Right cardiac atrium (tissue), 5 donors: ENCODE measurements at places on chromosomes 4 and X.

GRCh38 chr4:58602731-58603359, 1492.7 kb upstream of the IGFBP7 start:
- DNase-seq = no peak

DNA sequence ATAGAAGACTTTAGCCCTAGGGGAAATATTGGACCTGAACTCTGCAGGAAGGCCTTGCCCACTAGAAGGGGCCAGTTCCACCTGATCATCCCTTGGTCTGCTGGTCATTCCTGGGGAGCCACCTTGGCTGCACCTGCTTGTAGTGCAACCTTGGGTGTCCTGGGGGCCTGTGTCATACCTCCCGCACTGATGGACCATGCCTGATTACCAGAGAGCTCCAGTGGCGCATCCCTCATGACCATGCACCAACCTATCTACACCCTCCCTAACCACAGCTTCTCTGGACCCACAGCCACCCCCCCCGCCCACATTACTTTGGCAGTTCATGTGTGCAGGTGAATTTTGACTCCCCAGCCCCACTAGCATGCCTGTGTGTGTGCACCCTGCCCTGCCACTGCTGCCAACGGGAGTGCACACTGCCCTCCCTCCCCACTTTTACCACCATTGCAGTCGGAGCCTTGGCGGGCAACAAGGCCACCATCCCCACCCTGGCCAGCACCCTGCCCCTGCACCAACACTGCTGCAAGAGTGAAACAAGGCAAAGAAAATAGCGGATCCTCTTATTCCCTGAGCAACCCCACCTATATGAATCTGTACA, 208.1 kb downstream of the FAM47B start:
- DNase-seq = no peak

GRCh38 chr4:3852309-3852708, 86.1 kb downstream of the ADRA2C start:
- no peak for DNase-seq

- DNase-seq = peak; percentile 90
Measured at GRCh38 chr4:170089668-170090351, at the start of gene AADAT. Gene AADAT, minus strand, starts transcription at chr4:170089956. Its CDS starts 266 bp downstream, at chr4:170089690.

- DNase-seq = no peak
Measured at GRCh38 chr4:122512430-122512829, 55.9 kb upstream of the IL2 start.

GRCh38 chr4:101103381-101104142, 243.8 kb downstream of the PPP3CA start:
- no peak for DNase-seq

- DNase-seq = no peak
Measured at GRCh38 chr4:180197471-180197870, 2045.7 kb upstream of the TENM3 start.

DNA sequence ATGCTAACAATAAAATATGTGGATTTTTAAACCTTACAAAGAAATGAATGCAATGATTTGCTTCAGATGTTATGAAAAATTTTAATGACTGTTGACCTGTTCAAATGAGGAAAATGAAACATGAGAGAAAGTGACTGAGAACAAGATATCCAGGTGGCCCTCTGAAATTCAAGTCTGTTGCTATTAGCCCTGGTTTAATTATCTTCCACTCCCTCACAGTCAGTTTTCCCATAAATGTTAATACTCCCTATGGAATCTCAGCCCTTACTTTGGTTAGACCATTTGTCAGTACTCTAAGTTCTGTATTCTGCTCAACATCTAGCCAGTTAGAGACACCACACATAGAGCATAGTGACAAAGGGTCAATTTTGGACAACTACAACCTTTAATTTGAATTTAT, 327.8 kb downstream of the PDGFC start:
- no peak for DNase-seq

DNA sequence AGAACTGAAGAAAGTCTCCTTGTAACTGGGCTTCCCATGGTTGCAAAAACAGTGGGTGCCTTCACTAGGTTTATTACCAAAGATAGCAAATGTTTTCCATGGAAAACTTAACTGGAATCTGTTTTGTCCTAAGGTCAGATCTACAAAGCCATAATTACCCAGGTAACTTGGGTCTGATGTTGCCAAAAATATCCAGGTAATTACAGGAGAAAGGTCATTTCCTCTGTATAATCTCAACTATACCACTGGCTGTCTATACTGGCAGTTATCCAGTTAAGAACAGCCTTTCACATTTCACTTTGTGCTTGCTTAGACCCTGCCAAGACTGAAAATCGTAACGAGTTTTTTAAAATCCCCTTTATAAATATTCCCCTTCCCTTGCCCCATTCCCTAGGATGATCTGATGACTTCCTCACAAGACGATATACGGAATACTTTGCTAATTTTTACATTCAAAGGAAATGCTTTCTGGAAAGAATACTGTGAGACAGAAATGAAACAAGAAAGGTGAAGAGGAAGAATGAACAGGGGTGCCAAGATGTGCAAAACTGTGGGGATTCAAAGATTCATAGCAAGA, 105.5 kb downstream of the MAML3 start:
- DNase-seq = no peak

GRCh38 chr4:99848591-99849001, 32.0 kb downstream of the DAPP1 start:
- DNase-seq = no peak

- peak; percentile 32 for DNase-seq
Measured at GRCh38 chr4:149409555-149409962, 406.1 kb downstream of the IQCM start.

GRCh38 chrX:129737916-129738315, 863 bp upstream of the XPNPEP2 start:
- DNase-seq = no peak

DNA sequence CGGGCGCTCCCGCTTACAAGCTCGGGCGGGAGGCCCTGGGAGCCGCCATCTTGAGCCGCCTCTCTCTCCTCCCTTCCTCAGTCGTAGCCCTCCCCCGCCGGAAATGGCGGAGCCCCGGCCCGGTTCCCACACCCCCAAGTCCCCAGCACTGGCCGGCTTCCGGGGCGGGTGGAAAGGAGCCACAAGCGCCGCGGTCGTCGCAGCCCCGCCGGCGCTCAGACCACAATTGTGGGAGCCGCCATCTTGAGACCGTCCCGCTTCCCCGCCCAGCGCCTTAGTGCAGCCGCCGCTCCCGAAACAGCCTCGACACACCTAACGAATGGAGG, 531 bp downstream of the HCFC1 start:
- DNase-seq = peak; percentile 97

GRCh38 chrX:13464599-13465275, 104.7 kb upstream of the EGFL6 start:
- DNase-seq = no peak

GRCh38 chr4:86174506-86174905, 185.3 kb downstream of the MAPK10 start:
- no peak for DNase-seq

GRCh38 chr4:66923081-66923865, 622.0 kb downstream of the CENPC start:
- DNase-seq = no peak

GRCh38 chr4:38762560-38762959, 20.2 kb downstream of the TLR10 start:
- no peak for DNase-seq

DNA sequence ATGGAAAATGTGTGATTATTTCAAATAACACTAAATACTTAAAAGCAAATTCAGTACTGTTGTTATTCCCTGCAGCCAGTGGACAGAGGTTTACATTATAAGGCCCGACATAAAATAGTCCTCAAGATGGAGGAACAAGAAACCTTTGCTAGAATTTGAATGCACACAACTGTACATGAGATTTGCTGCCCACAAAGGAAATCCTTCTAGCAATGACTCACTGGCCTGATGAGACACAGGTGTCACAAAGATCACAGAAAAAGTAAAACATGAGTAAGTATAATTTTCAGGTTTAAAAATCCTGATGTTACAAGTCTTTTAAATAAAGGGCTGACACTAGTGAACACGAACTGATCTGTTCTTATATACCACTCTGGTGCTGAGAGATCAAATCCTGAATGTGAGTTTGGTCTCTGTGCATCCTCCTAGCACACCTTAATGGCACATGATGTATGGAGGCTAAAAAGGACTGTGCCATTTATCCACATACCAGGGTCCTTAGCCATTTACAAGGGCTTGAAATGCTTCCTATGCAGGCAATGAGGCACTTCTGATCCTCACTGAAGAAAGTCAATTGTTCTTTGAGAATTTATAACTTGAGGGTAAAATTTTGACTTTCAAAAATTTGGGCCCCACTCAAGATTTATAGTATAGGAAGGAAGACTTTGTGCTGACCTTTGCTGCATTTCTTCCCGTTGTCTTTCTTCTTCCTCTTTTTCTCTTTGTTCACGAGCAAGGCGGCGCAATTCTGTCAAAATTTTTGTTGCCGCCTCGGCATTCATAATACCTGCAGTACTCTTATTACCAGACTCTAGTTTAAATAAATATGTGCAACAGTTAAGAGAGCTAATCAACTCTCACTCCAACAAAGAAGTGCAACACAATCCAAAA, 23.0 kb downstream of the MAP7D3 start:
- DNase-seq = no peak

DNA sequence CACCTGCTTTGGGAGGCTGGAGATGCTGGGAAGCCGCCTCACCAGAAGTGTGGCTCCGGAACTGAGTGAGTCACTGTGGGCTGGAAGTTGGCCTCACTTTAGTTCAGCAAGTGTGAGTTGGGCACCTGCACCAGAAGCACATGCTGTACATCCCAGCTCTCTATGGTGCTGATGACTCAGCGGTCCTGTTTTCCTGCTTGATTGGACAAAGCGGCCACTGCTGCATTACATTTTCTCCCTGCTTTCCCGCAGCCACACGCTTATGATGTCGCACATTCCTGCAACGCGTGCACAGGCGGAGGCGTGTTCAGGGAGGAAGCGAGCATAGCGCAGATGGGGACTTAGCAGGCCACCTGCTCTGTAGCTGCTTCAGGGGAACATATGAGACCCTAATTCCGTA, 26.7 kb upstream of the CLDN34 start:
- DNase-seq = no peak

GRCh38 chr4:65999518-65999871, 329.2 kb upstream of the EPHA5 start:
- DNase-seq = no peak

- no peak for DNase-seq
Measured at GRCh38 chrX:106891762-106892460, 11.2 kb downstream of the RIPPLY1 start.

- DNase-seq = peak; percentile 17
Measured at GRCh38 chrX:83508006-83508405, at the start of gene POU3F4. Gene POU3F4, plus strand, starts transcription at chrX:83508290. Its CDS starts 35 bp downstream, at chrX:83508325.

DNA sequence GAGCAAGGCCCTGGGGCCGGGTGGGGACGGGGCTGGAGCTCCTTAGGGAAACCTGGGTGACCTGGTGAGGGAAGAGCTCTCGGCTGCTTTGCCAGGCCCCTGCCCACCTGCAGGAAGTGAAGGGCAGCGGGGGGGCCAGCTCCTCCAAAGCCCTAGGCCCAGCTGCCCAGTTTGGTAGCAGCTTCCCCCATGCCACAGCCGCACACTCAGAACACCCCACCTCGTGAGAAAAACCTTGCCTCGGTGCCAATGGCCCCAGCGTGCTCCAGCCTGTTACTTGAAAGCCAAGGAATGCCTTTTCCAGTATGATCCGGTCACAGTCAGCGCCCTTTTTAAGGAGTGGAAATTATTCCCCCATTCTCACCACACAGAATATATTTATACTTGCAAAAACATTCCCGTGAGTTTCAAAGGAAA, 38.3 kb downstream of the ACOX3 start:
- DNase-seq = peak; percentile 76

DNA sequence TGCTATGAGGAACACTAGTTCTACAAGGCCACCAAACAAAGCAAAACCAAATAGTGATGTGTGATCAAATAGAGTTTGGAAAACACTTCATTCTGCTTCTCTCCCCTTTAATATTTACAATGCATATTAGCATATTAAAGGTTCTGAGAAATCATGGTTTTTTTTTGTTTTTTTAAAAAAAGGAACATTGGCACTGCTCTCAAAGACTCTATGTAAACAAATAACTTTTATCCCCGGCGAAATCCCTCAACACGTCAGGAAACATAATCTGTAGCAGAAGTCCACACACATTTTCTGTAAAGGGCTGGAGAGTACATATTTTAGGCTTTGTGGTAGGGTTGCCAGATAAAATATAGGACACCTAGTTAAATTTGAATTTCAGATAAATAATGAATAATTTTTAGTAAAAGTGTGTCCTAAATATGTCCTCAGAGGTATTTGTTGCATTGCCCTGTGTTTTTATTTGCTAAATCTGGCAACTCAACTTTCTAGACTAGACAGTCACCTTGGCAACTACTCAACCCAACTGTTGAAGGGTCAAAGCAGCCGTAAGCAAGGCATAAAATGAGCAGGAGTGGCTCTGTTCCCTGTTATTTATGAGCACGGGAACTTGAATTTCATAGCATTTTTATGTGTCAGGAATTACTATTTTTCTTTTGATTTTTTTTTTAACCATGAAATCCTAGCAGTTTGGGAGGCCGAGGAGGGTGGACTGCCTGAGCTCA, 8.6 kb downstream of the SPATA4 start:
- DNase-seq = no peak

DNA sequence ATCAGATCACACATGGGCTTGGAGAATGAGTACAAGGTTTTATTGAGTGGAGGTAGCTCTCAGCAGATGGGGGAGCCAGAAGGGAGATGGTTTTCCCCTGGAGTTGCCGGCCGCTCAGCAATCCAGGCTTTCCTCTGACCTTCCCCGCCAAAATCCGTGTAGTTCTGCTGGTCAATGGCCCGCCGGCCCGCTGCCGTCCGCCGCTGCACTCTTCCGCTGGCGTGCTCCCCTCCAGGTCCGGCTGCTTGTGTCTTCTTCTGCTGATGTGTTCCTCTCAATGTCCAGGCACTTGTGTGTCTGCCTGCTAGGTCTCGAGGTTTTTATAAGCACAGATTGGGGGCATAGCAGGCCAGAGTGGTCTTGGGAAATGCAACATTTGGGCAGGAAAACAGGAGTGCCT, 14.4 kb upstream of the MXRA5 start:
- DNase-seq = no peak

DNA sequence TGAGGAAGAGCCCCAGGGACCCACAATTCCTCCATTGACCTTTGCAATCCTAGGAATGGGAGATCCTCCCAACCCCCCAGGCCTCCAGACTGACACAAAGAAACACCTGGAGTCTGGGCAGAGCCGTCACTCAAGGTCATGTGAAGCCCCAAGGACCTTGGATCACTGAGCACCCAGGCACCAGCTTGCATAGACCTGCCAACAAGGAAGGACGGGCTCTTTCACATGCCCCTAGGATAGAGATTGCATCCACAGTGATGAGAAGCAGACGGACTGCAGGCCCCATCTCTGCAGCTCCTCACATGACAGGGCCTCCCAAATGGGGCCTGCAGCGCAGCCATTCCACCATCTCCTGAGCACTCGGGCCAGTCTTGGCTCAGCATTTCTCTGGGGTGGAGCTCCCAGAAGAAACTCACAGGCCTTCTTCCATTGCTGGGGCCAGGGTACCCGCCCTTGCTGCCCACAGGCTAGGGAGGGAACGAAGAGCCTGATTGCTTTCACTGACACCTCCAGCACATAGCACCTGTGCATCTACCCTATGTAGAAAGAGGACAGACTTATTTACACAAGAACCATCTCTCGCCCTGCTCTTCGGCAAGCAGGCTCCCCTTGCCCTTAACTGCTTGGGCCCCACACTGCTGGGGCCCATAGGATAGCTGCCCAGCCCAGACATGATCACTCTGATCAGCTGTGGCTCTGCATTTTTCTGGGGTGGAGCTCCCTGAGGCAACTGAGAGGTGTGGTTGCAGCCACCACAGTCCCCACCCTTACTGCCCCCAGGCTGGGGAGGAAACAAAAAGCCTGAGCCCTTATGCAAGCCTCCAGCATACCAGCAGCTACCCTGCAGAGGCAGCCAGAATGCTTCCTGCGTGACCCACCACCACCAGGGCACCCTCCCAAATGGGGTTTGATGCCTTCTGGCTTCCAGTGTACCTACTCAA, 185.7 kb upstream of the ZCCHC13 start:
- no peak for DNase-seq
